Activated T-helper 9 cell treated with anti-CD3 and anti-CD28 coated beads, Interleukin-2, amount 50 U/mL, for 16 hours (primary cell): ENCODE measurements at places on chromosomes 2 and 18.

DNA sequence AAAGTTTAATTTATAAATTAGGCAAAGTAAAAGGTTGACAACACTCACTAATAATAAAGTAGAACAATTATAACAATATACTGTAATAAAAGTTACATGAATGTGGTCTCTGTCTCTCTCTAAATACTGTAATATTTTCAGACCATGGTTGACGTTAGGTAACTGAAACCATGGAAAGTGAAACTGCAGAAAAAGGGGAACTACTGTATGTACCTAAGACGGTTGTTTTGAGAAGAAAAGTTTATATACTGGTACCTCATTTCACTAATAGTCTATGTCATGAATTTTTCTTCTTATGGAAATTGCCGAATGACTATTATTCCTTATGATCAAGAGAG is 166.7 kb upstream of the ZNF521 start:
- no peak for DNase-seq

DNA sequence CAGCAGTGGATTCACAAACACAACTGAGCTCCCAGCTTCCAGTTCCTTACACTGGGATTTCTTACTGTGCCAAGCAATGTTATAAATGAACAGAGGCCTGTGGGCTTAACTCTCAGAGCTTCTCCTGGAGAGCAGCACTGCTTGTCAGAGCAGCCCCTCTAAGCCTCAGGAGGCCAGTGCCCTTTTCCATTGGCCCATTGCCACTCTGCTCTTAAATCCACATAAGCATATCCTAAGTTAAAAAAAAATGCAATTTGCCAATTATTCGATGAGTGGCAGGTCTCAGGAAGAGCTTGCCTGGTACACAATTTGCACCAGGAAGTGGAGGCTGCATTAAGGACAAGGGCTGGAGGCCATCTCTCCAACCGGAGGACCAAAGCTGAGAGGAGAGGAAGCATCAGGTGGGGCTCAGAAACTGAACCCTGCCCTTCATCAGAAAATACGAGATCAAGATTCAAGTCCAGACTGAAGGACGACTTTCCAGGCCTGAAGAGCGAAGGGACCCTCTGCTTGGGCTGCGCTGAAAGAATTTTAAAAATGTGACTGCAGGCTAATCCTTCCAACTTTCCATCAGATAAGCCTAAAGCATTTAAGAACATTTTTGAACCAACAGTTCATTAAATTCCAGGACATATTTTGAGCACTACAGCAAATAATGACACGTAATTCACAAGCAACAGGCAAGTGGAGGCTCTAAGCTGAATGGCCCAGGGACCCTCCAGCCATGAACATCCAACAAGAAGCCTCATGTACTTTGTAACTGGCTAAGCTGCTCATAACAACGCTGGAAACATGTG is 28.4 kb upstream of the PXDN start:
- no peak for DNase-seq

- no peak for DNase-seq
Observed at GRCh38 chr2:170202437-170202836, 24.5 kb downstream of the MYO3B start.

GRCh38 chr2:103873716-103874351 is 980.1 kb upstream of the POU3F3 start:
- DNase-seq: no peak

DNA sequence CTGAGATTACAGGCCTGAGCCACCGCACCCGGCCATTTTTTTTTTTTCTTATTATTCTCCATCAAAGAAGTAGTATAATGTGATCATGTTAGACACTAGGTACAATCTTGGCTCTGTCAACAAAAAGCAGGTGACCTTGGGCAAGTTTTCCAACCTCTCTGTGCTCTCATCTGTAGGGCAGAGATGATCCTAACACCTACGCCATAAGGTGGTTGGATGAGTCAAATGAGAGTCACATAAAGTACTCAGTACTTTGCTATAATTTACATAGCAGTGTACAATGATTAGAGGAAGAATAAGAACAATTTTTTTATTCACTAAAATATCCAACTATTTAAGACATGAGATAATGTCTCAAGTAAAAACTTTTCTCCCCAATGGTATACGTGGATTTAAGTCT is 128.6 kb downstream of the TGIF1 start:
- no peak for DNase-seq

DNA sequence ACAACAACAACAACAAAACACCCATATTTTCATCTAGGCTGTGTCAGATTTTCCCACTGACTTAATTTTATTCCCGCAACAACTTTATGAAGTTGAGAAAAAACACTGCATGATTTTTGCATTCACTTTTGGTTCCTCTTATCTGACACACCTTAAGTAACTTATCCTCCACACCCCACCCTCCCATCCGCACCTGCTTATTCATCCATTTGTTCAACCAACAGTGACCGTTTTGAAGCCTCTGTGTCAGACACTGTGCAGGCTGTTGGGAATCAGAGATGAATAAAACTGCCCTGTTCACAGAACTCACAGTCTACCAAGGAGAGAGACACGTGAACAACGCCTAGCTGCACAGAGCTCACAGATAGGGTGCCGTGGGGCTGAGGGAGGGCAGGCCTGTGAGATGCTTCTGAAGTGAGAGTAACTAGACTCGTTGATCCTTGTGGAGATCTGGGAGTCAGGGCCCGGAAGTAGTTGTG is 7.4 kb downstream of the CNNM4 start:
- no peak for DNase-seq

- DNase-seq: no peak
Observed at GRCh38 chr18:68817584-68817983, 19.7 kb downstream of the CCDC102B start.

DNA sequence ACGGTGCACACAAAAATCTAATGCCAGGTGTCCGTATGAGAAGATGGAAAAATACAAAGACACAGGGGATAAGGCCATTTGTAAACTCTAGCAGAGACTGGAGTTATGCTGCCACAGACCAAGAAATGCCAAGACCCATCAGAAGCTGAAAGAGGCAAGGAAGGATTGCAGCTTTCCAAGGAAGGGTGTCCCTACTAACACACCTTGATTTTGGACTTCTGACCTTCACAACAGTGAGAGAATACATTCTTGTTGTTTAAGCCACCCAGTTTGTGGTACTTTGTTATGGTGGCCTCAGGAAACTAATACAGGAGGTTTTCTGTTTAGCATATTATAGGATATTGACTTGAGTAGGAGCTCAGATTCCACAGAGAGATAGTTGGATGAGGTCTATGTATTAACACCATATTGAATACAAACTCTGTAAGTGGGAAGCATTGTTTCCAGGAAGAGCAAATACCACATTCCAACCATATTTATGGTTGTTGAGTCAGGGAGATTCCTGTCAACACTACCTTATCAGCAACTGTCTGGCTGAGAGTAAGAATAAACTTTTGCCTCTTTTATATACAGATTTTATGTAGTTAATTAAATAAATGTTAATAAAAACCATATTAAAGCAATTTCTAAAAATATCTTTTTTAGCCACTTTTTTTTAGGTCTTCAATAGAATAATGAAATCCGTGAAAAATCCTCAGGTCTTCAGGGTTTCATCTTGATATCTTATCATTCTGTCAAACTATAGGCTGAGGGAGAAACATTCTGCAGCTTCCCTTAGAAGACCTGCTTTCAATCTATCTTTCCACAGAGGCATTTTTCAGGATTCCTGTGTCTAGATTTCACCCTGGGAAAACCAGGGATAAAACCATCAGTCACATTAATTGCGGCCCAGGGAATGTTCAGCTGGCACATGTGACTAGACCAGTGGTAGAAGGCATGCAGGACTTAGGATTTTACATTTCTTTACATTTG is 35.4 kb upstream of the HNMT start:
- no peak for DNase-seq

DNA sequence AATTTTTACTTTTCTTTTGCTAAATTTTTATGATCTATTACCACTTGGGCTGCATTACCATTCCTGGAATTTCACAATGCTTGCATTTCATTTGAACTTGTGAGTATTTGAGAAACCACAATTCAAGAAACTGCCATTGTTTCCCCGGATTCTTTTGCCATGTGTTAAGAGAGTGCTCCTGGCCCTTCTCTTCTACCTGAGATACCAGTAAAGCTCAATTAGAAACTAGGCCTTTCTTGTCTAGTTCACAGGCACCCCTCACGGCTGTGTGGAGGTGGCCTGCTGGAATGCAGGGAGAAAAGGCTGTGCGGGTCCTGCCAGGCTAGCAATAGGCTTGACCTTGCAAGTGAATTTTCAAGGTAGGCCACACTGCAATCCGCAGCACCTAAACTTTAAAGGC is 40.8 kb downstream of the ZEB2 start:
- DNase-seq: no peak
